ENCODE measurements at places on chromosomes 3 and 15.

- no peak for DNase-seq
Measured at GRCh38 chr15:51672155-51672687, 9.1 kb upstream of the SCG3 start.

DNA sequence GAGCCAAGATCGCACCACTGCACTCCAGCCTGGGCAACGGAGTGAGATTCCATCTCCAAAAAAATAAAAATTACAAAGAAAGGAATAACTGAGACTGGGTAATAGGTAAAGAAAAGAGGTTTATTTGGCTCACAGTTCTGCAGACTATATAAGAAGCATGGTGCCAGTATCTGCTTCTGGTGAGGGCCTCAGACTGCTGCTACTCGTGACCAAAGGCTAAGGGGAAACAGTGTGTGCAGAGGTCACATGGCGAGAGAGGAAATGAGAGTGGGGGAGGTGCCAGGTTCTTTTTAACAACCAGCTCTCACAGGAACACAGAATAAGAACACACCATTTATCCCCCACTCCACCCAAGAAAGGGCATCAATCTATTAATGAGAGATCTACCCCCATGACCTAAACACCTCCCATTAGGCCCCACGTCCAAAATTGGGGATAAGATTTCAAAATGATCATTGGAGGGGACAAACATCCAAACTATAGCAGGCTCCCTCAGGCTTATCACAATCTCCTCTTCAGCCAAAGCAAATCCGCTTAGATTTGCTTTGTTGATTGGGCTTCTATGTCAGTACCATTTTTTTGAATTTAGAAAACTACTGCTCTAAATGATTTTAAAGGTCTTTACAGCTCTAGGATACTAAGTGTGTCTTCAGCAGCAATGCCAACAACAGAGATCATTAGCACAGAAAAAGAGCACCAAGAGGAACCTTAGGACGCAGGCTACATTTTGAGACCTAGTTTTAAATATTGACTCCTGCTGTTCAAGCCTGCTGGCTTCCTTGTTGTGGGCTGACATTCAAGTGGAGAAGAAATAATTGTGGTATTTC is 84.2 kb upstream of the TBL1XR1 start:
- peak; percentile 15 for DNase-seq

GRCh38 chr15:77533578-77534430 is 98.9 kb downstream of the LINGO1 start:
- DNase-seq = no peak

GRCh38 chr15:63041974-63042876 is at the start of gene TPM1:
Gene TPM1, plus strand, starts transcription at chr15:63042747. Its CDS starts 83 bp downstream, at chr15:63042830.
- peak; percentile 11 for DNase-seq

- no peak for DNase-seq
Measured at GRCh38 chr3:130644628-130645253, 101.9 kb downstream of the PIK3R4 start.

DNA sequence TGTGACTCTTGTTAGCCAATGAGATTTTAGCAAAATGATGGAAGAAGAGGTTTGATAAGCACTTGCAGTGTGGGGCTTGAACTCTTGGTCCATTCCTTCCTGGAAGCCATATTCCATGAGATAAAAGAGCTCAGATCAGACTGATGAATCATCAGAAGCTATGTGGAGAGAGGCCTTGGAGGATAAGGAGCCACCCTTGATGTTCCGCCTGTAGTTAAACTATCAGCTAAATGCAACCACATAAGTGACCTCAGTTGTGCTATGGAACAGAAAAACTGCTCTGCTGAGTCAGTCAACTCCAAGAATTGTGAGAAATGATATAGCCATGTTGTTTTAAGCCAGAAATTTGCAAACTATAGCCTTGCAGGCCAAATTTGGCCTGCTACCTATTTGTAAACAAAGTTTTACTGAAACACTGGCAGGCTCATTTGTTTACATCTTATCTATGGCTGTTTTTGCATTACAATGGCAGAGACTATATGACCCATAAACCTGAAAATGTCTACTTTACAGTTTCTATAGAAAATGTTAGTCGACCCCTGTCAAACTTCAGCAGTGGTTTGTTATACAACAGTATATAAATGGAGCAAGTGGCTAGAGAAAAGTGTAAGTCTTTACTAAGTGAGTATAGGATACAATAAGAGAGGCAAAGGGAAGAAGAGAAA is 27.6 kb upstream of the GAP43 start:
- DNase-seq = no peak

- DNase-seq = peak; percentile 17
Measured at GRCh38 chr15:81161851-81162250, 27.8 kb downstream of the CFAP161 start.

- DNase-seq = no peak
Measured at GRCh38 chr3:24963762-24964625, 464.1 kb upstream of the RARB start.

DNA sequence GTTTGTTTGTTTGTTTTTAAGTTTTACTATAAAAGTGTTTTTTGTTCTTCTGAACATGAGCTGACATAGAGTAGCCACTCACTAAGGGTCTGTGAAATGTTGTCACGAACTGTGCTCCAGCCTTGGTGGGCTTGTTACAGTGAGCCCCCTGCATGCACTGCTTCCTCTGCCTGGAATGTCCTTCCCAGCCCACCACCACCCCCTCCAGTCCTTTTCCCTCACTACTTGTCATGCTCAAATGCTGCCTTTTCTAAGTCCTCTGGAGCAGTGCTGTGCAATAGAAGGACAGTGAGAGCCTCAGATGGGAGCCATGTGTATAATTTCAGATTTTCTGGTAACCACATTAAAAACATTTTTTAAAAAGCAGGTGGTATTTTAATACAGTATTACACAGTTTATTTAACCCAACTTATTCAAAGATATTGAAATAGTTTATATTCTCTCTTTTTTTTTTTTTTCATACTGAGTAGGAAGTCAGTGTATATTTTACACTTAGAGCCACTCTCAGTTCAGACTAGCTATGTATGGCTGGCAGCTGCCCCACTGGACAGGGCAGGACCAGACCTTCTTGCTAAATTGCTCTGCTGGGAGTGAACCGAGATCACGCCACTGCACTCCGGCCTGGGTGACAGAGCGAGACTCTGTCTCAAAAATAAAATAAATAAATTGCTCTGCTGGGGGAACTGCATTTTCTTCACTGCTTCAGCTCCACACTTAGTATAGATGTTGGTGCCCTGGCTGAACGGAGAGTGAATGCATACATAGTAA is 26.9 kb downstream of the MKRN2OS start:
- DNase-seq = no peak

DNA sequence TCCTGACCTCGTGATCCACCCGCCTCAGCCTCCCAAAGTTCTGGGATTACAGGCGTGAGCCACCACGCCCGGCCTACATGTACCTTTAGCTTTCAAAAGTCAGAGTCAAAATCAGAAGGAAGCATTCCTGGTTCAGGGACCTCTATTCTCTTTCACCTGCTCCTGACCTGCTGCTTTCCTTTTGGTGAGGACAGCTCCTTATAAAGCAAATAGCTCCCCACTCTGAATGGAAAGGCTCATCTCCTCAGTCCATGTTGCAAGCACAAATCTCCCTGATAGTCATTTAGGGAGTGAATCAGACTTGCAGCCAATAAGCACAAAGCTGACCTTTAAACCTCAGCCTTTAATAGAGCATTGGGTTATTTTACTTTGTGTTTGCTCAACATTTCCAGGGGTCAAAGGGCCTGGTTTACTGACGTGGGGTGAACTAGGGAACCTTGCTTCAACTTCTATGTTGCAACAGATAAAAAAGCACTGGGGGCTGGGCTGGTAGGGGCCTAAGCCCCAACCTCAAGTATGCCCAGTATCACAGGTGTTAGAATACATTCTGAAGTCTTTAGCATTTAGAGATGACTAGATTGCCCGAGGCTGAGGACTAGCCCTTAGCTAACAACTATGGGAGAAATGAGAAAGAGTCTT is 43.1 kb downstream of the THRB start:
- DNase-seq = no peak

DNA sequence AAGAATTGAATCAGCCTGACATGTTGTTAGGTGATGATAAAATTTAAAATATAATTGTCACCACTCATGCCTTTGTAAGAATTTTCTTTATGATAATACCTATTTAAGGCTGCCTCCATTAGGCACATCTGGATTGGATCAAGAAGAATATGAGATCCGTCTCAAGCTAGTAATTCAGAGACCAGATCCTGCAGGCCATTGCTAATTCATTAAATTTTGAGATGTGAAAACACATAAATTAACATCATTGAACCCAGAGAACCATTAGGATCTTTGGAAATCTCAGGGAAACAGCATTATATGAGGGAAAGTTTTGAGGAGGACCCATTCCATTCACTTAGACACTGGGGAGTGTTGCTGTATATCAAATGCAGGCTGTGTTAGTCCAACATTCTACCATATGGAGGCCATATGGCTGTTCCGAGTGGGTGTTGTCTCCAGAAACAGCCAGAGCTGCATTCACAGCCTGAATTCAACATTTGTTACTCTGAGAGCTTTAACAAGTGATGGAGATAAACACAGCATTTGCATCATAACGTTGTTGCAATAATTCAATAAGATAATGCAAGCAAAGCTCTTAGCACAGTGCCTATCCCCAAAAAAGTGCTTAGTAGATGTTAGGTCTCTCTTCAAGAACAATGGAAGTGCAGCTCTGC is 67.4 kb downstream of the DTWD1 start:
- DNase-seq = no peak

- no peak for DNase-seq
Measured at GRCh38 chr3:177062052-177062732, 135.1 kb downstream of the TBL1XR1 start.

DNA sequence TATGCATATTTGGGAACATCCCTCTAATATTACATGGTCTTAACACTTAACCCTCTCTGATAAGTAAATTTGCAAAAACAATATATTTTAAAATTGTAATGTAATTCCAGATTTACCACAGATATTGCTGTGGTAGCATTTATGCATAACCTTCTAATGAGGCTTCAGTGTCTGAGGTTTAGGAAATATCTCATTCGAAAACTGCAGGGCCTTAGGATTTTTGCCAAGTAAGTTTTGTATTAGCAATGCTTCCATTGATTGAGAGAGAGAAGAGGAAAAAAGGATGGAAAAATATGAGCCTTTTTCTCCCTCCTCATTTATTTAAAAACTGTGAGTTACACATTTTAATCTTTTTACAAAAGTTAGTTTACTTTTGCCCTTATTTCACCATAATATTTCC is 294.6 kb downstream of the EPHA3 start:
- DNase-seq = no peak

DNA sequence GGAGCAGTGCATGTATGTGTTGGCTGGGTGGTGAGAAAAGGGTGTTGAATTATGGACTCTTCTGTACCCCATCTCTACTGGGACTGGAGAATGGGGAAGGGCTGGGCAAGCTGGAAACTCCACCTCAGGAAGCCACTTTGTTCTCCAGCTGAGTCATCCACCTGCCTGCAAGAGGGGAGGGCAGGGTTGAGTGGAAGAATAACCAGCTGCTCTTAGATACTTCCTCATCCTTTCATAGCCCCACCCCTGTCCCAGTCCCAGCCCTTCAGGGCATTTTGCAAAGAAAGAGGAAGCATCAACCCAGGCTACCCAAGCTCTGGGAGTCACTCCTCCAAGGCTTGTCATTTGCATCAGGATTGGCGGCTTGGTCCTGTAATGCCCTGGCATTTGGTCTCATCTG is 33.1 kb downstream of the RAB11A start:
- DNase-seq = peak; percentile 17

DNA sequence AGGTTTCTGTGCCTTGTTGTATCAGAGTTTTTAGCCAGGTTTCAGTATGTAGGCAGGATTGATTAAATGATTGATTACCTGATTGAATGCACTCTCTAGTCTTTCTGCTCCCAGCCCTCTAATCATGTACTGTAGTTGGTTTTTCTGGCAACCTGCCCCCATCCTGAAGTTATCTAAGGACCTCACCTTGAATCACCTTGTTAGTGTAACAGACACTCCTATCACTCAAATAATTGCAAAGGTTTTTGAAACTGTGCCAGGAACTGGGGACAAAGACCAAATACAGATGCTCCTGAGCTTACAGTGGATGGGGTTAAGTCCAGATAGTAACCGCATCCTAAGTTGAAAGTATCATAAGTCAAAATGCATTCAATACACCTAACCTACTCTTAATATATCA is 141.5 kb upstream of the EIF1B start:
- no peak for DNase-seq

DNA sequence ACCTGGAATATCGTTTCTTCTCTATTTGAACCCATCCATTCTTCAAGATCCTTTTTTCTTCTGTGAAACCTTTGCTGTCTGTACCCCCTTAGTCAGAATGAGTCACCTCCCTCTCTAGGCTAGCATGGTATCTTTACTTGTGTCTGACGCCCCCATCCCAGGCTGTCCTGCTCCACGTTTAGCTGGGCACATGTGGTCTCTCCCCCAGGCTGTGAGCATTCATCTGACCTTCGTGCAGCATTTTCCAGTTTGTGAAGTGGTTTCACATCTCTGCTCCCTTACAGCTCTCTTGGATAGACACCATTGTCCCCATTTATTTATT is 14.3 kb upstream of the TLE3 start:
- DNase-seq = no peak

- no peak for DNase-seq
Measured at GRCh38 chr3:186356152-186356551, 5.9 kb downstream of the DGKG start.

DNA sequence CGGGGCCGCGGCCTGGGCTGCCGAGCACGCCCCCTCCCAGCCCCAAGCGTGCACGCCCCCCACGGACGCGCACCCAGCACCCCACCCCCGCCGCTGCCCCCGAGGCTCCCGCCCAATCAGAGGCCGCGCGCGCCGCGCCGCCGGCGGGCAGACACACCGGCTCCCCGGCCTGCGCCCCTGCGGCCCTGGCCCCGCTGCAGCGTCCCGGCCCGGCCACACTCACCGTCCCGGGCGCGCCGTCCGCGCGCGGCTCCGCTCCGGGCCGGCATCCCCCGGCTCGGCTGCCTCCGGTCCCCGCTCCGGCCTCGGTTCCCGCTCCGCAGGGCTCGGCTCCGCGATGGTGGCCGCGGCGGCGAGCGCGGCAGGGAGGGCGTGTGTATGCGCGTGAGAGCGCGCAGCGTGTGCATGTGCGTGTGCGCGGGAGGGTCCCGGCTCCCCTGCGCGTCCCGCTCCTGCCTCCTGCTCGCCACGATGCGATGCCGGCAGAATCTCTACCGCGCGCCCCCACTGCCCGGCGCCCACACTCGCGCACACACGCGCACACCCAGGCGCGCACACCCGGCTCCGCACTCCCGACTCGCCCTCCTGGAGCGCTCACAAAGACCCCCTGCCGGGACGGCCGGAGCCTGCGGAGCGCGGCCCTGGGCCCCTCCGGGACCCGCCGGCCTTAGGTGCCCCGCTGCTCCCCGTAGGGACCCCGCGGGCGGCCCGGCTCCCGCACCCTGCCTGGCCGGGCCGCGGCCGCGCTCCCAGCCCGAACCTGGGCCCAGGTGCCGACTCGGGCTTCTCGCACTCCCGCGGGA is 186.5 kb upstream of the LINGO1 start:
- DNase-seq = no peak

GRCh38 chr3:115996420-115997108 is 373.3 kb downstream of the GAP43 start:
- DNase-seq = no peak

All from stimulated activated naive CD8-positive, alpha-beta T cell treated with anti-CD3 and anti-CD28 coated beads, Interleukin-15, Interleukin-2, amounts not matched to agents 100 U/mL and 50 U/mL, for 24 hours (primary cell).